C1 segment of cervical spinal cord (tissue), 14 donors: ENCODE measurements at places on chromosomes 4 and X.

DNA sequence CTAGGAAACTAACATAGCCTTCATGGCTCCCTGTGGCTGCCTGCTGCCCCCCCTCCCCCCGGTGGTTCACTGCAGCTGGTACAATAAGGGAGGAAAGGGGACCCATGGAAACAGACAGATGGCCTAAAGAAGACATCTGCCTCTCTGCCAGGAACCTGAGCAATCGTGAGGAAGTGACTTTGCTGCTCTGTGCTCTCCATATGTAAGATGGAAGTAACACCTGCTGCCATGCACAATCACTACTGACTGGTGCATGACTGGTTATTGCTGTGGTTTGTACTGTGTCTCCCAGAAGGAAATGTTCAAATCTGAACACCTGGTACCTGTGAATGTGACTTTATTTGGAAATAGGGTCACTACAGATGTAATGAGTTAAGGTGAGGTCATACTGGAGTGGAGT is 43.6 kb downstream of the CD99L2 start:
- no peak for DNase-seq

GRCh38 chrX:148282504-148282903 is 217.9 kb upstream of the AFF2 start:
- no peak for DNase-seq

DNA sequence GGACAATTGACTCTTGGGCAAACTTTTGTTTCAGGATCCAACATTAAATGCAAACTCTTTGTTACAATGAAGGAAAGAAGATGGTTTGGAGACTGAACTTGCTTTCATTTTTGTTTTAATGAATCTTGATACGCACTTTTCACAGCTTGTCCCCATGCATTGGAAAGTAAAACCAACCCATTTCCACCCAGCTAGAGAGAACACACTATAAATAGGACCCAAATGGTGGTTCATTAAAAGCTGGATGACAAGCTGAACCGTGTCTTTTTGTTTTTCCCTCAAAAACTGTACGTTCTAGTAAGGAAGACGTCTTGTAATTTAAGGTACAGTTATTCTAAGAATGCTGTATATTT is 95.3 kb upstream of the EGFL6 start:
- no peak for DNase-seq

DNA sequence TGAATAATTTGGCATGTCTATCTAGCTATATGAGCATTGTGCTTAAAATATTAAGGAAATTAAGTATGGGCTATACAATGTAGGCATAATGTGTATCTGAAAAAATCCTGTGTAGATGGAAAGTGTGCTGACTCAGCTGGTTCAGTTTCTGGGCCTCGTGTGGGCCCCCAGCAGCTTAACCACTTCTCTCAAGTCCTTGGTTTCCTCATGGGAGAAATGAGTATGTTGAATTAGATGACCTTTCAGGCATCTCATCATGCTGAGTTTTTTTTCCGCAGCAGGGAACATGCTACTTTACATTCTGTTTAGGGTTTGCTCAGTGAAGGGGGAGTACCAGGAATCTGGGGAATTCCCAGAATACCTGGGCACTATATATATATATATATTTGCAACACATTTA is 30.5 kb downstream of the RHOH start:
- DNase-seq = no peak

DNA sequence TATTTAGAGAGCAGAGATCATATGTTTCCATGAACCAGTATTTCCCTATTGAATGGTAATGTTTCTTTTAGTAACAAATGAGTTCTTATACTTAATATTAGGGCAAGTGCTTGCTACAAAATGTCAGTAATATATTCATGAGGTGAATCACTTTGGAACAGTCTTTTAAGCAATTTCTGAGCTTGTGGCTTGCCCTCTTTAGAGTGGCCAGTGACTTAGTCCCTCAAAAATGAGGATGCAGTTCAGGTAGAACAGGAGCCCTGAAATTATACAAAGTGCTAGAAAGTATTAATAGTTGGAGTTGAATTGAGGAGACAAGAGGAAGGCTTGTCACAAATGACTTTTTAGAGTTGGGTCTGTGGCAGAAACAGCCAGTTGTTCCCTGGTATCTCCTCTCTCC is 53.4 kb upstream of the PITX2 start:
- DNase-seq = no peak

- DNase-seq = no peak
Measured at GRCh38 chrX:10571260-10571659, 49.1 kb downstream of the MID1 start.

DNA sequence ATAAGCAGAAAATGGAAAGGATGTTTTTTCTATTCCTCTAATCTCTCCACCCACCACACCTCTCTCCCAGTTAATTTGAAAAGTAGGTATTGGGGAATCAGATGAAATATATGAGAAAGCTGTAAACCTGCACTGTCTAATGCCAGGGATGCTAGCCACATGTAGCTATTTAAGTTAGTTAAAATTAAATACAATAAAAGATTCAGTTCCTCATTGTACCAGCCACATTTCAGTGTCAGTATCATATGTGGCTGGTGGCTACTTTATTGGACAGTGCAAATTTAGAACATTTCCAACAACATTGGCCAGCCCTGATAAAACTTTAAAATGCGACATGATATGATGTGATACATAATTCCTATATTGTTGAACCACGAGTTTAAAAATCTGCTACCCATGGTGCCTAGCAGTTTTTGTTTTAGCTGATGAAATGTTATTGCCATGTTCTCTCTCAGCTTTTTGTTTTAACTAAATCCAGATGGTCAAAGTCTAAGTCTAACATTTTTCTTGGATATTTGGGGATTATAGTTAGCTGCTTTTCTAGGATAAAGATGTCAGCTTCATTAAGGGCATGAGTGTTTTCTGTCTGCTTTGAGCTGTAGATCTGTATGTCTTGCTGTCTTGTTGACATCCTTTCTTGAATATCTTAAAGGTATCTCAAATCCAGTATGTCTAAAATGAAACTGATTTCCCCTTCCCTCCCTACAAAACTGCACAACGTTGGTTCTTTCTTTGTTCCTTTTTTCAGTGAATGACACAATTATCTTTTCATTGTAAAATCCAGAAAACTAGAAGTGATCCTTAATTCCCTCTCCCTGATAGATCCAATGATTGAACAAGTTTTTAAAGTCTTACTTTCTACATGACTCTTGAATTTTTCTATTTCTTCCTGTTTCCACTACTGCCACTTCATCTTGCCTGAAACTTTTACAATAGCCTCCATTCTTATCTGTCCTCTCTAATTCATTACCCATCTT is 6.2 kb downstream of the ARFIP1 start:
- DNase-seq = no peak

DNA sequence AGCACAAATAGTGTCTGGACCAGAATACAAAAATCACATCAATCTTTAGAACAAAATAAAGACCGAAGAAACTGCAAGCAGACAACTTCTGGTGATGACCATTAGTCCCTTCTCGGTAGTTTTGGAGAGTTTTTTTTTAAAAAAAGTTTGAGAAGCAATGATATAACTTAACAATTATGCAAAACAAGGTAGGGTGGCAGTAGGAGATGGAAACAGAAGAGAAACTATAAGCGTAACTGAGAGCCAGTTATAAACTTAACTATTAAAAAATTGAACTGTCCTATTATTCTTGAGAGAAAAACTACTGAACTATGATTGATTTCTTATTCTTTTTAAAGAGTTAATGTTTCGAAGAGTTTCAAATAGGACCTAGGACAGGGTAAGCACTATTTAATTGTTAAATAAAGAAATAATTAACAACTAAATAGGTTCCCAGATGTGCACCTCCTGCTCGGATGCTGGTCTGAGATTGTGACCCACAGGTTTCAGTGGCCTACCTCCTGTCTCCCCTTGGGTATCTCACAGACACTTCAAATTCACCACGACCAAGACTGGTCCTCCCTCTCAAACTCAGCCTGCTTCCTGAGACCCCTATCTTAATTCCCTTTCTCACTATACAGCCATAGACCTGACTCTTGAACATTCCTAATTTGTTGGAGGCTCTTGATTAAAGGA is 81.3 kb downstream of the LEF1 start:
- DNase-seq = no peak
